ENCODE measurements at places on chromosomes 12 and 14.

GRCh38 chr12:47739979-47740378 is 14.7 kb upstream of the ENDOU start:
- DNase-seq: no peak

DNA sequence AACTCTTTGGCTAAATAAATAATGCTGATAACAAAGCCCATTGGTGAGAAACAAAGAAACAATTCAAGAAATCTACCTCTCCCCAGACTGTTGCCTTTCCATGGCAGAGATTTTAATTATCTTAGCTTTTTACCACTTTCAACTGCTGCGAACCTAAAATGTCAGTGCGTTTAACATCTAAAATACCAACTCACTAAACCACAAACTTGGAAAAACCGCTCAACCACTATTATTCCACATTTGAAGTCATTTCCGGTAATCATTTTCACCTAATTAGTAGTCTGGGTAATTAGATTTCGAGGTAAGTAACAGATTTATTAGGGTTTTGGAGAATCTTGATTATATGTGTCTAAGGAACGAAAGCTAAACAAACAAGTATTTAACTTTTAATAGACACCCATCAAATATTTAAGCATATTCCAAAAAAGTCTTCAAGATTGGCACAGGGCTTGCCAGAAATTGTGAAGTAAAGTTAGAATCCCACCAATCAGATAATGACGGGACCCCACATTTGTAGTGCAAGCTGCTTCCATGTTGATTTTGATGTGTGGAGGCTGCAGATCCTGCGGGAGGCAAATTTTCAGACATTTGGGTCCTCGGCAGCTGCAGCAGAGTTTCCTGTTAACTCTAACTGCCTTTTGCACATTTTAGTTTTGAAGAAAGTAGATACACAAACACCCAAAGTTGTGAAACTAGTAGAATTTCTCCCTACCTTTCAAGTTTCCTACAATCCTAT is 4.1 kb downstream of the OTX2 start:
- no peak for DNase-seq

DNA sequence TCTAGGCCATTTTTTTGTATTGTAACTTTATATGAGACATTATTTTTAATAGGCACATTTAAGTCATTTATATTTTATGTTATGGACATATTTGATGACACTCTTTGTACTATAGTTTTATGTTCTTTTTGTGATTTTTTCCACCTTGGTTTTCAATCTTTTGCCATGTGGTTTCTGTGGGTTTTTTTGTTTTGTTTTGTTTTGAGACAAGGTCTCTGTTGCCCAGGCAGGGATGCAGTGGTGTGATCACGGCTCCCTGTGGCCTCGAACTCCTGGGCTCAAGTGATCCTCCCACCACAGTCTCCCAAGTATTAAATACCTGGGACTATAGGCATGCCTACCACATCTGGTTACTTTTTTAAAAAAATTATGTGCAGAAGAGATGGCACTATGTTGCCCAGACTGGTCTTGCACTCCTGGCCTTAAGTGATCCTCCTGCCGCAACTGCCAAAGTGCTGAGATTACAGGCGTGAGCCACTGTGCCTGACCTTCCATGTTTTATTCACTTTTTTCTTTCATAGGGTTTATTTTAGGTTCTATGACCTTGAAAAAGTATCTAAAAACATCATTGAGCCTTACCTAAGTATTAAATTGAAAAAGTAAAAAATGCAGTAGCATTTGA is 16.3 kb downstream of the MSRB3 start:
- no peak for DNase-seq

DNA sequence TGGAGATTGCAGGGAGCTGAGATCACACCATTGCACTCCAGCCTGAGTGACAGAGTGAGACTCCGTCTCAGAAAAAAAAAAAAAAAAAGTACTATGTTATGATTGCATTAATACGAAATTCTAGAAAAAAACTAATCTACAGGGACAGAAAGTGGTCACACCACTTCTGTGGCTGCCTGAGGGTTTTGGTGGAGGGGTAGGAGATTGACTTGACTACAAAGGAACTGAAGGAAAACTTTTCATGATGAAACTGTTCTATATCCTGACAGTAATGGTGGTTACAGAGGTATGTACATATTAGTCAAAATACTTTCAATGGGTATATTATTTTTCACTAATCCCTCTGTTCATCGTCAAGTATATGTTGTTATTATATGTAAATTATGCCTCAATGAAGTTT is 42.1 kb downstream of the FOXN3 start:
- DNase-seq: no peak

- no peak for DNase-seq
Measured at GRCh38 chr14:42353315-42353714, 746.6 kb downstream of the LRFN5 start.

DNA sequence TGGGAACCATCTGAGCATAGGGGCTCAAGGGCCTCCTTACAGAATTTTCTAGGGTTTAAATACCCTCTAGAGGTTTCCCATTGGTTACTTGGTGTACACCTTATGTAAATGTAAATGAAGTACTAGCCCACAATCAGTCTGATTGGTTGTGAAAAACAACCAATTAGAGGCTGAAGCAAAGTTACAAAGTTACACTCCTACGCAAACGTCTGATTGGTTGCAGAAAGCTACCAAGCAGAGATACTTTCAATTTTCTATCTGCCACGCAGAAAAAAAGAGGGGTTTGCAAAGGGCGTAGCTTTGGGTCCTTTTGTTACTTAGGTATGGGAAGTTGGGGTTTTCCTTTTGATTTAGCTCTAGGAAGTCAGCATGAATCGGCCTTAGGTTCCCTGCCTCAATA is 1.8 kb upstream of the TMEM19 start:
- no peak for DNase-seq

GRCh38 chr12:6827437-6827911 is 733 bp upstream of the P3H3 start:
- DNase-seq: peak; percentile 56

GRCh38 chr12:53571295-53571694 is 54.9 kb downstream of the ATF7 start:
- no peak for DNase-seq

- no peak for DNase-seq
Measured at GRCh38 chr14:101854366-101854765, 92.9 kb downstream of the PPP2R5C start.

GRCh38 chr12:52687497-52688385 is 7.5 kb upstream of the KRT1 start:
- no peak for DNase-seq

DNA sequence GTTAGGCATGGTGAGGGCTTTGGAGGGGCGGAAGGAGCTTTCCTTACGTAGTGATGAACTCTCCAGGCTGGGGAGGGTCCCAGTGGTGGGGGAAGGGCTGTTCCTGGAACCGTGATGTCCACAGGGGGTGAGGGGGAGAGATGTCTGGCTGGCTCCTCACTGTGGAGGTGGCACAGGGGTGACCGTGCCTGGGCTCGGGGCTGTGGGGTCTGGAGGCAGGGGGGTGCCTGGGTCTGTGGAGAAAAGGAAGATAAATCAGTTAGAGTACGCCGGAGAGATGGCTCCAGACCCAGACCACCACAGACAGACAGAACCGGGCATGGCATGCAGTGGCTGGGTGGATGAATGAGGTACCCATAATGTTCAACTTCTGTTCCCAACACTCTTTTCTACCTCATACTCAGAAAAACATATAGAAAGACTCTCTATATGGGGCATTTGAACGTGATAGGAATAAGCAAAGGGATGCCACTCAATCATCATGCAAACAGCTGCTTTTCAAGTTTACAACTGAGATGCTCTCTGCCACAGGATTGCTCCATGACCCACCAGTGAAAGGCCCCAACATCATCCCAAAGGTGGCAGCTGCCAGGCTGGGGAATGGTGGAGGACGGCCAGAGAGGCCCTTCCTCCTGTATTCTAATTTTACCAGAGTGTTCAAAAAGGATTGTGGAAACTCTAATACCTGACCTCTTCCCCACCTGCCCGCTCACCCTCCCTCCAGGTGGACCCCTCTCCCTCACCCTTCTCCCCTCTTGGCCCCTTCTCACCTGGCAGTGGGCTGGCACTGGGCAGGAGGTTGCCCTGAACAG is 5.6 kb downstream of the MYL6 start:
- DNase-seq: no peak

DNA sequence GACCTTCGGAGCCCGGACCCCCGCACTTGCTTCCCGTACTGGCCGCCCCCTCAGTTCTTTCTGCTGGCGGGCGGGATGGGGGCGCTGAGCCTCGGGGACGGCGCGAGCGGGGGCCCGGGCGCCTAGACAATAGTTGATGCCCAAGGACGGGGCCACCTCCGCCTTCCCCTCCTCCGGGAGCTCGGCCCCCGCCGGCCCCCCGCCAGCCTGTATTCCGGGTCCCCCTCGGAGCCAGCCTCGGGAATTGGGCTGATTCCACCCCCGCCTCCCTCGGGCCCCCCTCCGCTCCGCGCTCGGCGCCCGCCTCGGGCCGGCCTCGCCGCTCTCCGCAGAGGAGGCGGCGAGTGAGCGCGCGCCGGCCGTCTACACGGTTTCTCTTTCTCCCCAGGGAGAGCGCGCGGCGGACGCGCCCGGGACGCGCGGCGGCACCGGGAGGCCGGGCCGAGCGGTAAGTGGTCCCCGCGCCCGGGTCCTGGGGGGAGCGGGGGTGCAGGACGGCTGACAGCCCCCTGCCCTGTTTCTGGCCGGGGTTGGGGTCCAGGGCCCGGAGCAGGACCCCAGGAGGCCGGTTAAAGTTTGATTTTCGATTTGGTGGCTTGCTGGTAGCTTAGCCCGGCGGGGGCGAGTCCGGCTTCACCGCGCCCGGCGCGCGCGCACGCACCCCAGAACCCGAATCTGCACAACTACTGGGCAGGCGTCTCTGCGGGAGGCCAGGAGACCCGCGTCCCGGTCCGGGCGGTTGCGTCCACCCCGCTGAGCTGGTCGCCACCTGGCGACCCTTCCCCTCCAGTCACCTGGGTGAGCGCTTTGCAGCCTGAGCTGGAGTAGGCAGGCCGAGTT is 413.7 kb downstream of the PCNX1 start:
- peak; percentile 63 for DNase-seq

DNA sequence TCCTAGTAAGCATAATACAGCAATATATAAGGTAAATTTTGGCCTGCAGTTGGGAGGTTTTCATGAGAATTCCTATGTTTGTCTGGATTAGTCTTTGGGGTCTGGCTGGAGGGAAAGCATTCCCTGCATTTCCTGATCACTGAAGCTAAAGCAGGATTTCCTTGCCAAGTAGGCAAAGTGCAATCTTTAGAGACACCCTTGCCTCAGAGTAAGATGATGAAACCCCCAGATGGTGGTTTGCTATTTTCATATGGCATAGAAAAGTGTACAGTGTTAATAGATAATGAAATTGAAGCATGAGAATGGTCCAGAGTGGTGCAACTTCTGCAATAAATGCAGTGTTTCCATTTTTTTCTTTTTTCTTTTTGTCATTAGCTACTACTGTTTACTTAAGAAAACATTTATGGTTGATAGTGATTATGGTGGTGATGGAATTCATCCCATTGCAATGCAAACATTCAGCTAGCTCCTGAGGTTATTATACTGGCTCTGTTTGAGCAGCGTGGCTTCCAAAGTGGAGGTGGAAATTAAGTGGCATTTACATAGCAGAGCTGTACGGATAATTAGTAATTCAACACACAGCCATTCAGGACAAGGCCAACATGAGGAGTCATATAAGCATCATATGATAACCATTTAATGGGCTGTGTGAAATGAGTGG is 276.3 kb downstream of the DUSP6 start:
- DNase-seq: no peak

DNA sequence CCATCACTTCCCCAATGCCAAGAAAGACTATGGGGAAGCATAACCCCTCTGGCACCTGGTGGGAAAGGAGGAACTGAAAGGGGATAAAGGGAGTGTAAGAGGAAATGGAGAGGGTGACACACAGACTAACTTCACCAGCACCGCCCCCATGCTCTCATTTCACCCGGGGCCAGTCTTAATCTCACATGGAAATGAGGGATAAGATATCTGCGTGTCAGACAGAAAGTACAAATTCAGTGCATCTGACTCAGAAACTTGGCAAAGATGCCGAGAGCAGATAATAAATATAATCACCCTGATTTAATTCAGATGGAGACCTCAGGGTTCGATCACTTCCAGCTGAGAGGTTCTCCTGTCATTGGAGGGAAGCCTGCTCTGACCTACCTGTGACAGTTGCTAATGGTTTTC is 191.6 kb downstream of the DUSP6 start:
- DNase-seq: peak; percentile 36

- no peak for DNase-seq
Measured at GRCh38 chr12:19025582-19025981, 104.0 kb upstream of the PLEKHA5 start.

DNA sequence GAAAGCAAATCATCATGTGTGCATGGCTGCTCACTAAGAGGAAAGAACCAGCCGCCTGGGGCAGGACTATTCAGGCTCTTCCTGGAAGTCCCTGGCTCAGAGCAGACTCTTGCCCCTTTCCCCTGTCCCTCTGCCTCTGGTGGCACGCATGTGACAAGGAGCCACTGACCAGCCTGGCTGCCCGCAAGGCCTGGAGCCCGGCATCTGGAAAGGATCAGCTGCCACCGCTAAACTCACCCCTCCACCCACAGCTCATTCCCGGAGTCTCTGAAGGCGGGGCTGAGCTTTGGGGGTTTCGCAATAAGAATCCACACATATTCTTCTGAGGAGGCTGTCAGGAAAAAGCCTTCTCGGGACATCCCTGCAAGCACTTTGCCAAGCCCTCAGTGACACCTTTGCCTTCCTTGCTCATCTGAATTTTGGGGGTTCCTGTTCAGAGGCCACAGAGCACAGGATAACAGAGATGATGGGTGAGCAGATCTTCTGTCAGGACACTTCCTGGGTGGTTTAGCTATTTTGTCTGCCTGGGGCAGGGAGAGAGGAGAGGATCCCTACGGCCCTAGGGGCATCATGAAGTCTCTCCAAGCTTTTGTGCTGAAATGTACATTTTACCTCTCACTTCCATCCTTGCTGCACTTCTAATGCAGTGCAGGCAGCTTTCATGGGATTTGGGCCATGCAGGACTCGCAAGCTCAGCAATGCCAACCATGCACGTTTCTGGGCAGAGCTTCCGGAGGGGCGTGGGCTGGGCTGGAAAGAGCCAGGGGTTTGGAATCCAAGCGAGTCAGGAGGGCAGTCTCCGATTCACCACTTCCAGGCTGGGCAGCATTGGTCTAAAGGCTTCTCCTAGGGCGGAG is 124.8 kb upstream of the MAP1LC3B2 start:
- no peak for DNase-seq

DNA sequence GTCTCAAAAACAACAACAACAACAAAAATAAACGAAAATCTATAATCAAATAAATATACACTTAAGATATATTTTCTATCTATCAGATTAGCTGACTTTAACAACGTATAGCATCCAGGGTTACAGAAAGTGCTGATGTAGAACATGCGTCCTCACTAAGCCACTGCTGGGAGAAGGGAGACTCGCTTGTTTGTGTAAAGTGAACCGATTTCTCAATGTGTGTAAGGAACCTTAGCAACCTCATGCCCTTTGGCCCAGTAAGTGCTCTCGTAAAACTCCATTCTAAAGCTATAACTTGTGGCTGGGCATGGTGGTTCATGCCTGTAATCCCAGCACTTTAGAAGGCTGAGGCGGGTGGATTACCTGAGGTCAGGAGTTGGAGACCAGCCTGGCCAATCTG is 23.8 kb downstream of the NFKBIA start:
- DNase-seq: no peak
